ENCODE measurements at places on chromosomes 7 and 10. TPM values are rescaled to one million over a fixed set of nuclear protein-coding genes. Genes with fewer than 3 reads are reported as not detected.

- peaks cover 32% of the 10 kb centered on the region for H3K27me3 ChIP-seq
- no peak overlapping the region for H3K4me3 ChIP-seq
- no peak for DNase-seq
- no peak overlapping the region for H3K27ac ChIP-seq
- no peaks in the 10 kb centered on the region for H3K4me1 ChIP-seq
- H3K36me3 ChIP-seq = no peaks in the 10 kb centered on the region
Measured at GRCh38 chr7:121006711-121007315, 18.3 kb downstream of the CPED1 start.

DNA sequence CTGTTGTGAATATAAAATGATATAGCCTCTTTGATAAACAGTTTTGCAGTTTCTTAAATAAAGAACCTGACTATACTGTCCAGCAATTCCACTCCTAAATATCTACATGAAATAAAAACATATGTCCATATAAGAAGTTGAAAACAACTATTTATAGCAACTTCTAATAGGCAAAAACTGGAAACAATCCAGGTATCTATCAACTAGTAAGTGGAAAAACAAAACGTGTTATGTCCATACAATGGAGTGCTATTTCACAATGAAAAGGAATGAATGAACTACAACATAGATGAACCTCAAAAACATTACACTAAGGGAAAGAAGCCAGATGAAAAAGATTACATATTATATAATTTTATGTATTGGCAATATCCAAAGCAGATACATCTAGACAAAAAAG lies 268.9 kb downstream of the CSTF2T start:
- no peak overlapping the region for H3K4me3 ChIP-seq
- no peaks in the 10 kb centered on the region for H3K36me3 ChIP-seq
- no peaks in the 10 kb centered on the region for H3K4me1 ChIP-seq
- no peak overlapping the region for H3K27ac ChIP-seq
- no peak for DNase-seq
- no peaks in the 10 kb centered on the region for H3K27me3 ChIP-seq

DNA sequence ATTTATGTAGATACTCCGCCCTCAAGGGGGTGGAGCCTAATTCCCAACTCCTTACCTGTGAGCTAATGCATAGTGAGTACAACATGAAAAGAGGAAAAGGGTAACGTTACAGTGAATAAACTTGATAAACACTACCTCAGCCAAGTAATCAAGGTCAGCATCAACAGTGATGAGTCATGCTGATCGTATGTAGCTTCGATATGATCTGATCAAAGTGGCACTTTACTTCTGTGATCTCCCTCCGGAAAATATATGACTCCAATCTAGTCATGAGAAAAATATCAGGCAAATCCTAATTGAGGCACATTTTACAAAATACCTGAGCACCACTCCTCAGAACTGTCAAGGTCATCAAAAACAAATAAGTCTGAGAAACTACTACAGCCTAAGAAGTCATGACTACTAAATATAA lies 70.4 kb downstream of the VTI1A start:
- H3K27me3 ChIP-seq = no peaks in the 10 kb centered on the region
- no peak overlapping the region for H3K4me3 ChIP-seq
- DNase-seq = no peak
- no peaks in the 10 kb centered on the region for H3K36me3 ChIP-seq

GRCh38 chr7:151110236-151110940 lies 24.1 kb downstream of the AGAP3 start:
- H3K4me1 ChIP-seq = peaks cover 14% of the 10 kb centered on the region
- no peak for DNase-seq
- no peaks in the 10 kb centered on the region for H3K27me3 ChIP-seq
- no peaks in the 10 kb centered on the region for H3K36me3 ChIP-seq
- H3K27ac ChIP-seq = no peak overlapping the region

- H3K4me3 ChIP-seq = no peak overlapping the region
- H3K36me3 ChIP-seq = no peaks in the 10 kb centered on the region
- no peak for DNase-seq
- no peaks in the 10 kb centered on the region for H3K27me3 ChIP-seq
- no peak overlapping the region for H3K27ac ChIP-seq
Measured at GRCh38 chr7:32117837-32118236, 47.6 kb upstream of the PDE1C start.

DNA sequence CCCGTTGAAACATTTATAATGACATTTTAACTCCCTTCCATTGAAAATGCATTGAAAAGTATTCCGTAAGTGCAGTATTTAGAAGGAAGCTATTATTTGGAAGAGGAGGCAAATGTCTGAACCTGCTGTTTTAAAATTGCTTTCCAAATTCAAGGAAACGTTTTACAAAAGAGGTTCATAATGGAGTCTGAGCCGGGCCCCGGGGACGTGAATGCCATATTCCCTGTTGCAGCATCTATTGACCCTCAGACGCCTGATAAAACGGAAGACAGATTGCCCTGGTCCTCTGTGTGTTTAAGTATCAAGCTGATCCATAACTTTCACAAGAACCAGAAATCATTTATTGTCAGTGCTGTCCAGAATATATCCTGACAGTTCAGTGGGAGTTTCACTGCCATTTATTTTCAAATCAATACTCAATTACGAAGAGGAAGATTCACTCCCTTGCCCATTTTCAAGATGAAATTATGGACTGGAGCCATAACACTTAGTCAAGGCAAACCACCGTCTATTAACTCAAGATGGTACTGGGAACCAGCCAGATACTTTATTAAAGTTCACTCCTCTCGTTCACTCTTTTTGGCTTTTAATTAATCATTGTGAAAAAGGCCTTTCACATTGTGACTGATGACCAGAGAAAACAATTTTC lies 435.7 kb upstream of the PFKP start:
- no peak overlapping the region for H3K27ac ChIP-seq
- no peaks in the 10 kb centered on the region for H3K36me3 ChIP-seq
- H3K27me3 ChIP-seq = peaks cover 5% of the 10 kb centered on the region
- DNase-seq = no peak
- no peaks in the 10 kb centered on the region for H3K4me1 ChIP-seq

- no peaks in the 10 kb centered on the region for H3K36me3 ChIP-seq
- H3K4me1 ChIP-seq = no peaks in the 10 kb centered on the region
- H3K27me3 ChIP-seq = no peaks in the 10 kb centered on the region
- H3K4me3 ChIP-seq = no peak overlapping the region
- no peak overlapping the region for H3K27ac ChIP-seq
- DNase-seq = no peak
Measured at GRCh38 chr10:129755621-129756020, 208.5 kb downstream of the EBF3 start.

The SPRN gene
- total RNA-seq = 0.64 TPM

The MACC1 gene
- total RNA-seq = 0.08 TPM

The ASIC3 gene
- 1.3 TPM for total RNA-seq

The STRIP2 gene
- total RNA-seq = 5.1 TPM

The NRG3 gene
- total RNA-seq = 0.08 TPM

All from Panc1 (cell line).